Substantia nigra (tissue), 51 donors: ENCODE measurements at places on chromosomes 16 and 17.

DNA sequence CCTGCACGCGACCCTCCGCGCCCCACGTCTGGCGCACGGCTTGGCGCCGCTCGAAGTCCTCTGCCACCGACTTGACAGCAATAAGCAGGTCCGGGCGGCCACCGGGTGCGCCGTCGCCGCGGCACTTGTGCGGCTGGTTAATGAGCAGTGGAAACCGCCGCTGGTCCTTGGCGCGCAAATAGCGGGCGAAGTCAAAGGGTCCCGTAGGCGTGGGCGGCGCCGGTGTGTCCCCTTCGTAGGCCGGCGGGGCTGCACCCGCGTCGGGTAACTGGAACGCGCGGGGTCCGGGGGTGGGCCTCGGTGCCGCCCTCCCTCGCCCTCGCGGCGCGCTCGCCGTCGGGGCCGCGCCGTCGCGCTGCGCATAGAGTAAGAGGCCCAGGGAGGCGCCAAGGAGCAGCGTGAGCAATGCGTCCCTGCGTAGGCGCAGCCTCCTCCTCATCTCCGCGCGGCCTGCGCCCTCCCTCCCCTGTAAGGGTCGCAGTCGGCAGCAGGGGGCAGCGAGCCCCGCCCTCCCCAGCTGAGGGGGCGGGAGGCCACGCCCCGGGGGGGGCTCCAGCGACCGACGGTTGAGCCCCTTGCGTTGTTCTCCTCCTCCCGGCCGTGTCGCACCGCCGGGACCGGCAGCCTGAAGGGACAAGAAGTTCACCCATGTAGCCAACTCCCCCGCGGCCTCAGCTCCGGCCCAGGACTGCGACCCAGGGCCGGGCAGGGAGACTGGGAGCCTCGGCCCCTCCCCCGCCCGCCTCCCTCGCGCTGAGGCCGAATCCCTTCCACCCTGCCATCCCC is 558 bp downstream of the B3GNT9 start:
- no peak for DNase-seq

DNA sequence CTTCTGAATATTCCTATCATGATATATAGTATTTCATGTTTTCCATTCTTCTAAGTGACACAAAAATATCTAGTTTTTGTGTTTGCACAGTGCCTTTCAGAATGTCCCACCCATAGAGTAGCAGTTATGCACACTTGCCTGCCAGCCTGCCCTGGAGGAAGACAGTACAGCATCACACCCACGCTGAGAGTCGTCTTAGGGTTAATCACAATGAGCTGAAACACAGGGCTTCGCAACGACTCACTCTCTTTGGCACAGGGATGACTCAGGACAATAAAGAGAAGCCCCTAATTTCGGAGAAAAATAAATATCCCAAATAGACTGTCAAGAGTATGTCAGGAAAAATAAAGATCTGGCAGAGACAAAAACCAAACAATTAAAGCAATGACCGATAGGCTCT is 11.6 kb upstream of the NDUFAB1 start:
- DNase-seq: no peak

DNA sequence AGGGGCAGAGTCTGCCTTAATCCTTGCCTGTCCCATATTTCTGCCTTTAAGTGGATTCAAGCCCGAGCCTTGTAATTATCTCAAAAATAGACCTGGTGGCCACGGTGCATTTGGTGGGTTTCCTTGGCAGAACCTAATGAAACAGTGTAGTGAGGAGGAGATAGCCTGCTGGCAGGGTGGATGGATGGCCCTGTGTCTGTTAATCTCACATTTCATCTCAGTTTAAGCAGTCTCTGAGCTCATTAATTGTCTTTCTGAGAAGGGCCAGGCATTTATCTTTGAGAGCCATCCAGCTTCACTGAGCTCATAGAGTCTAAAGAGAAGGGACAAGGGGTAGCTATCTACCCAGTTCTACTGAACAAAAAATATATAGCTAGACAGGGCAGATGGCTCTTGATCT is 364.0 kb upstream of the EEF2KMT start:
- DNase-seq: no peak

- no peak for DNase-seq
Measured at GRCh38 chr17:39750131-39751015, 12.6 kb downstream of the GRB7 start.

DNA sequence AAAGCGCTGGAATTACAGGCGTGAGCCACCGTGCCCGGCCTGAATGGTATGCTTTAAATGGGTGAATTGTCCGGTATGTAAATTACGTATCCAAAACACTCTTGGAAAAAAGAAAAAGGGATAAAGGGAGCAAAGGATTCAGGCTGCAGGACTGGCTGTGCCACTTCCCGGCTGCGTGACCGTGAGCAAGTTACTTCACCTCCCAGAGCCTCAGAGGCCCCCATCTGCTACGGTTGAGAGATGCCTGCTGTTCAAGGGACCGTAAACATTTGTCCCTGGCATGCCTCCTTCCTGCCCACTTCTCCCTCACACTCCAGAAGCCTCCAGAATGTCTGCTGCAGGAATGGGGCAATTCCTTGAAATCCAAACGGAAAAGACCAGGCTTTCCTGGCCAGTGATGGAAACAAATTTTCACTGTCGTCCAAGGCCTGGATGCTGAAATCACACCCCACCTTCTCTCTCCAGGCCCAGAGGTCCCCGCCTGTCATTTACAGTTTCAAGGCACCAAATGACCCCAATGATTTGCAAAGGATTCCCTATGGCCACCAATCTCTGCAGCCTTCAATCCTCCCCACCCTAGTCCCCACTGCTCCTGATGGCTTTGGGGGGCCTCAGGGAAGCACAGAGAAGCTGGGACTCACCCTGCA is 22.9 kb upstream of the LITAF start:
- peak; percentile 16 for DNase-seq

GRCh38 chr16:4505356-4506147 is 29.4 kb downstream of the HMOX2 start:
- DNase-seq: no peak

- no peak for DNase-seq
Measured at GRCh38 chr17:73748508-73748907, 104.3 kb upstream of the SDK2 start.

DNA sequence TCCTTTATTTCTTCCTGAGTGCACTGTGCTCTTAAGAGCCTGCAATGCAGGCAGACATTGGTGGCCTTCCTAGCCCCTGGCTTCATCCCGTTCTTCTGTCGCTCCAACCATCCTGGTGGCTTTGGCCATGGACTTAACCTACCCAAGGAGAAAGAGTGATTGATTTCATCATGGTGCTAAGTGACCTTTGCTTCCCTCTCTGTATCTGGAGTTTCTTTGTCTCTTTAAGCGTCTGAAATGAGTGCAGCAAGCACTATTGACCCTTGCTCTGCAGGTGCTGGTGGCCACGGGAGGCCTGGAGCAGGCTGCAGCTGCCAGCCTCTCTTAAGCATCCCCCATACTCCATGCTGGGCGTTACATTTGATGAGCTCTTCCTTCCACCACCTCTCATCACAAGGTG is 60.5 kb downstream of the RAP1GAP2 start:
- no peak for DNase-seq

DNA sequence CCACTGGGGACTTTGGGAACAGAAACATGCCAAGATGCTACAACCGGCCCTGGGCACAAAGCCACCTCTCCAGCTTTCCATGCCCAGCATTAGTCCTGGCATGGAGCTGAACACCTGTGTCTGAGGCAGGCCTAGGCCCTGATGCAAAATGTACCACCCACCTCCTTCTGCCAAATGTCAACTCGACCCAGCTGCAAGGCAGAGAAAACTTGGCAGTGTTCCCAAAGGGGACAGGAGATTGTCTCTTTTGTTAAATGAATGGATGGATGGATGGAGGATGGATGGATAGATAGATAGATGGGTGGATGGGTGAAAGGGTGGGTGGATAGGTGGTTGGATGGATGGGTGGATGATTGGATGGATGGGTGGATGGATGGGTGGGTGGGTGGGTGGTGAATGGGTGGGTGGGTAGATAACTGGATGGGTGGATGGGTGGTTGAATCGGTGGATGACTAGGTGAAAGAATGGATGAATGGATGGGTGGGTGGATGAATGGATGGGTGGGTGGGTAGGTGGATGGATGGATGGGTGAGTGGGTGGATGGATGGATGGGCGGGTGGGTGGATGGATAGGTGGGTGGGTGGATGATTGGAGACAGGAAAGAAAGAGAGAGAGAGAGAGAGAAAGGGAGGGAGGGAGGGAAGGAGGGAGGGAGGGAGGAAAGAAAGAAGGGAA is 73.4 kb upstream of the TNRC6C start:
- no peak for DNase-seq

DNA sequence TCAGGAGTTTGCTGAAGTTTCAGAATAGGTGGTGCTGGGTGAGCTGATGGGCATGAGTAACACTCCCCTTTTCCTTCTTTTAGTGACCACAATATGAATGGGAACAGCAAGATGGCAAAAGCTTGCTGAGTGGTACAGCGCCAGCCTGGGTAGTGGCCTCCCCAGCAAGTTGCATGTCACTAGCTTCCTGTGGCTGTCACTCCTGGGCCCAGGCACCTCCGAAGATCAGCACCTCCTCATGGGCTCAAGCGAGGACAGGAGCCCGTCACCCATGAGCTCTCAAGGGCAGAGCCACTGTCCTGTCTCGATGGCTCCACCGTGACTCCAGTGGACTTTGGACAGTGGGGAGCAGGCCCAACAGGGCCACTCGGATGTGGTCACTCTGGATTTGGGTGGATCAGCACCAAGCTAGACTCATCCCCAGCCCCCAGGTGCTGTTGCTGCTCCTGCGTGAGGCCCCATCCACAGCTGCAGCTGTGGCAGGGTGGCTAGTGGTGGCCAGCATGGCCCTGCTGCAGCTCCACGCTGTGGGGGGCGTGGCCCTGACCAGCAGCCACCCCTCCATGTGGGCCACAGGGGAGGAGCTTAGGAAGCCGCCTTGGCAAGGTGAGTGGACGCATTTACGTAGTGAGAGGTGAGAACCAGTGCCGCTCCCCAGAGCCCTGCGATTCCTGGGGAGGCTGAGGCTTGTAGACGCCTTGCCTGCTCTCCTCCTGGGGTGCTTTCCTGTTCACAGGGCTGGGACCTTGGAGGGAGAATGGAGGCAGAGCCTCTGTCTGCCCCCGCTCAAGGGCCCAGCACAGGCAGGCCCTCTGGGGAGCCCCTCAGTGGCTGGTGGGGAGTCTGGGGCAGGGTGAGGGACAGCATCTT is 13.6 kb upstream of the DNASE1 start:
- no peak for DNase-seq

GRCh38 chr16:86962913-86963312 is 354.3 kb downstream of the C16orf95 start:
- no peak for DNase-seq

DNA sequence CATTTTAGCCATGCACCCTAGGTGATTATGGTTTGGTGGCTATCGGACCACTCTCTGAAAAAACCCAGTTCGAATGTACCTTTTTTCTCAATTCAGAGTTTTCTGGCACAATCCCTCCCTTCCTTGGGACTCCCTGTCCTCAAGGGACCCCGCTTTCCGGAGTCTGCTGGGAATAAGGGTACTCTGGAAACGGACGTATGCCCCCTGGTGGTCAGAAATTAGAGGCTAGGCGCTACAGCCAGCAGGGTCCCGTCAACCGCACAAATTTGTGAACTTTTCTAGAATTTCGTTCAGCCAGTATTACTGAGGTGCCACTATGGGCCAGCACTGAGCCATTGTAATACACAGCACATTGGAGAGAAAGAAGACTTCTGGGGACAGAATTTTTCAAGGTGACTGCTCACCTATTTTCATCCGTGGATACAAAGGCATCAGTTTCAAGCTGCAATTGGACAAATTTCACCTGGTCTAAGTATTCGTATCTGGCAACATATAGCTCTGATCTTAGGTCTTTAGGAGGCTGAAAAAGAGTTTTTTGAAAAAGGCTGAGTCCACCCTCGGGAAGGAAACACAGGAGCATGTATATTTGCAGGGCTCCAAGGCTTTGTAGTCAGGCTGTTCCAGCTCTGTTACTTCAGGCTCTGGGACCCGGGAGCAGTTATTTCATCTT is 27.1 kb upstream of the CRYBA1 start:
- DNase-seq: peak; percentile 60

GRCh38 chr16:25157271-25157875 is 45.8 kb downstream of the LCMT1 start:
- no peak for DNase-seq

DNA sequence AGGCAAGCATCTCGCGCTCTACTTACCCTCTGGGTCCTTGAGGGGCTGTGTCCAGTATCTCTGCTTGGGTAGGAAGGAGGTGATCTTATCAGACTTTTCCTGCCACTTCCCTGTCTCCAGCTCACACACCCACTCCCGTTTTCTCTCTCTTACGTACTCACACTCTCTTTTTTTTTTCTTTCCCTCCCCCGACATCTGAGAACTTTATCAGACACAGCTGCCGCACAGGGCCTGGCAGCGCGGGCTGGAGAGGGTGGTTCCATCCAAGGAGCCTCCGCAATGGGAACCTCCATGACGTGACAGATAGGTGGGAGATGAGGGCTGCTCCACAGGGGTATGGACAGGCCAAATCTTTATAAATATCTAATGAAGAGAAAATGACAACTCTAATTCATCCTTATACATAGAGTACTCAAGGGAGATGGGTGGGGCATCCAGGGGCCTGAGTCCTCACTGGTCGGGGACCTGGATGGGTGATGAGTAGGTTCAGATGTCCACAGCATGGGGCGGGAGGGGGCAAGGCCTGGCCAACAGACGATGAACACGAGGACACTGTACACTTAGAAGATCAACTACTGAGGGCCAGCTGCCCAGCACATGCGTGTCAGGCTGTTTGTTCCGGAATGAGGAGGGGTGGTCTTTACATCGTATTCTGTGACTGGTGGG is 23.3 kb downstream of the MINK1 start:
- peak; percentile 67 for DNase-seq

DNA sequence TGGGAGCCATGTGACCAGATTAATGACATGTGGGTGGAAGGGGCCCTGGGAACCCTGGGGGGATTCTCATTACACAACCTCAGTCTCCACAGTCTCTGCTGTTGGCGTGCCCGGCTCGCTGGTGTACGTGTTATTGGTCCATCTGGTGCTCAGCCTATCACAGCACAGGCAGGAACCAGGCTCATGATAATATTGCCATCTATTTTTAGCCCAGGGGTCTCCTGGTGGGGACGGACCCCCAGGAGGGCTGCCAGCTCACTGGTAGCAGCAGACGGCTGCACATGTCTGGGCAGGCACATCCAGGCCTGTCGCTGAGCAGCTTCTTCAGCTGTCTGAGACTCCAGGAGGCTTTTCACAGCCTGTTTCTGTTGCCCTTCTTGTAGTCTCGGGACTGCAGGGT is 123.8 kb downstream of the RAB11FIP4 start:
- DNase-seq: no peak
